Activated CD8-positive, alpha-beta T cell treated with anti-CD3 and anti-CD28 coated beads, Interleukin-2, amount 10 ng/mL, durations not matched to agents 7 days and 5 days (primary cell): ENCODE measurements at places on chromosomes 4 and X. TPM values are rescaled to one million over a fixed set of nuclear protein-coding genes. Genes with fewer than 3 reads are reported as not detected.

GRCh38 chrX:115894087-115894486 is 276.5 kb upstream of the AGTR2 start:
- no peaks in the 10 kb centered on the region for H3K4me1 ChIP-seq
- H3K36me3 ChIP-seq = no peaks in the 10 kb centered on the region
- H3K27me3 ChIP-seq = no peaks in the 10 kb centered on the region
- H3K4me3 ChIP-seq = no peak overlapping the region
- no peak overlapping the region for H3K27ac ChIP-seq

DNA sequence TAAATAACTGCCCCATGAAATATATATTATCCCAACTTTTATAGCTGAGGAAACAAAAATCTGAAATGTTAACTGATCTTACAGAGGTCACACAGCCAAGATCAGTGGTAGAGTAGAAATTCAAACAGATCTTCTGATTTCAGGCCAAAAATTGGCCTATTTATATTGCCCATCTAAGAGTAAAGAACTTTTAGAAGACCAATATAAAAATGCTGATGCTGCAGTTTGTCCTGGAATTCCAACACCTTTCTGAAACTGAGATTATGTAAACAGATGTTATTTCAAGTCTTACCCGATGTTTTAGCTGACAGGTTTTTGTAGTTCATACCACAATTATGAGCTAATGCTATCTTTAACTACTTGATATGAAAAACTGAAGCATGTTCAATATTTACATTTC is 51.1 kb downstream of the SPANXN3 start:
- H3K4me3 ChIP-seq = no peak overlapping the region
- no peak for DNase-seq
- no peak overlapping the region for H3K27ac ChIP-seq
- H3K36me3 ChIP-seq = no peaks in the 10 kb centered on the region

GRCh38 chr4:70863099-70863790 is 23.6 kb upstream of the GRSF1 start:
- DNase-seq = no peak
- no peaks in the 10 kb centered on the region for H3K27me3 ChIP-seq
- no peaks in the 10 kb centered on the region for H3K36me3 ChIP-seq

SSX1 gene
- not detected for total RNA-seq

HHIP gene
- total RNA-seq = not detected
